ENCODE measurements at places on chromosomes 1 and 21.

GRCh38 chr21:25508364-25508763 is 98.9 kb downstream of the MRPL39 start:
- DNase-seq = no peak

DNA sequence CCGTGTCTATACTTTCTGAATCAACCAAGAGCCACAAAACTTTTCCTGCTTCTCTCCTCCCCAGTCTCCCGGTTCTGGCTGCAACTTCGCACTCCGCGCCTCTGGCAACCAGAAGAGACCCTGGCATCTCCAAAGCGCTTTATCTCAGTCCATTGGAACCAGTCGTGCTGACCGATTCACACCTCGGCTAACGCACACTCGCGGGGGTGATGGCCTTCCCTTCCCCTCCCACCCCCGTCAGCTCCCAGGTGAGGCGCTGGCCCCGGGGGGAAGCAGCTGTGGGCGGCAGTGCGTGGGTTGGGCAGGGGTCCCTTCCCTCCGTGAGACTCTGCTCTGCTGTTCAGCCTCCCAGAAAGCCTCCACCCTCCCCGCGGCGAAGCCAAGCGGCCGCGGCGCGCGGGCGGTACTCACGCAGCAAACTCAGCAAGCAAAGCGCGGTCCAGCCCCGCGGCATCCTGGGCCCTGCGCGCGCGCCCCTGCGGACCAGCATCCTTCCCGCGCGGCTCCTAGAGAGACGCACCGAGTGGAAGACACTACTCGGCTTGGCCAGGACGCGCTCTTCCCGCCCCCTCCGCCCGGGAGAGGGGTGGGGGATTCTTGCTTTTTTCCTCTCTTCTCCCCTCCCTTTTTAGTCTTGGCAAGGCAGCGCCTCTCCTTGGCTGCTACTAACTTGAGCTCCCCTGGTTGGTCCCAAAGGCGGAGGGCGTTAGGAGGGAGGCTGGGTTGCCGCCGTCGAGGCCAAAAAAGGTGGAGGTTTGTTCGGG is at the start of gene CD34:
TSS of gene CD34 (minus strand) at position 535 of the 764 bp plus-strand sequence. CDS start at position 490, 45 bp downstream.
- no peak for DNase-seq

DNA sequence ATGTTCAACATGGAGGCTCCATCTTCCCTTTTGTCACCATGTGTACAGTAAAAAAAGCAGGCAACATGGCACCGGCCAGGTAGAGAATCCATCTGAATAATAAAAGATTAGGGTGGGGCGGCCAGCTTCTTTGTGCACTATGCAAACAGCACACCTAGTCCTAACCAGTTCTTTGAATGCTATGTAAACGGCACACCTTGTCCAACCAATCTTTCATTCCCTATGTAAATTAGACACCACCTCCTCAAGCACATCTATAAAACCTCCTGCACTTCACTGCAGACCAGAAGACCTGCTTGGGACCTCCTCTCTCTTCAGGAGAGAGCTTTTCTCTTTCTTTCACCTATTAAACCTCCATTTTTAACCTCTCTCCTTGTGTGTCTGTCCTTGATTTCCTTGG is 28.2 kb downstream of the TFB2M start:
- no peak for DNase-seq

- DNase-seq = no peak
These were observed 415.6 kb downstream of the NPHP4 start for GRCh38 chr1:5576673-5577065.

- DNase-seq = no peak
These were observed 132.0 kb downstream of the ZBTB18 start for GRCh38 chr1:244183037-244183436.

DNA sequence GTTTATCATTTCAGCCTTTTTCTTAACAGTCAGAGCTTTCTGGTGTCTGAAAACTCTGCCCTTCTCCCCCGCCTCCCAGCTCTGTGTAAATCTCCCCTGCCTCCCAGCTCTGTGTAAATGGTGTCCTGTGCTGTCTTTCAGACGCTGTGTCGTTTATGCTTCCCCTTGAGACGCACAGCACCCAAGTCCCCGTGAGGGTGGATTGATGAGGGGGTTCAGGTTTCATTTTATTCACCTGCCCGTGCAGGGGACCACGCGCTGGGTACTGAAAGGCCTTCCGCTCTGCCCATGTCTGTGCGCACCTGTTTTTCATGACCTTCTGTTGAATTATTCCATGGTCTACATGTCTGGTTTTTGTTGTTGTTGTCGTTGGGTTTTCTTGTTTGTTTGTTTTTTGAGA is 108.2 kb upstream of the COL6A1 start:
- DNase-seq = no peak

- DNase-seq = no peak
These were observed 162.1 kb downstream of the GRIK3 start for GRCh38 chr1:36872126-36872754.

- DNase-seq = no peak
These were observed 26.0 kb upstream of the ESRRG start for GRCh38 chr1:216749232-216749631.

Measured in frontal cortex (tissue), 4 donors.